K562 (cell line): ENCODE measurements at places on chromosomes 12 and 14. TPM values are rescaled to one million over a fixed set of nuclear protein-coding genes. Genes with fewer than 3 reads are reported as not detected.

- H3K27me3 ChIP-seq, result no peaks in the 10 kb centered on the region
- no peak for DNase-seq
- H3K27ac ChIP-seq, result no peak overlapping the region
- H3K4me3 ChIP-seq, result no peak overlapping the region
- H3K36me3 ChIP-seq, result no peaks in the 10 kb centered on the region
These were observed 23.5 kb downstream of the UNC79 start for GRCh38 chr14:93454224-93454623.

RDH16 gene
- 0.36 and 0.42 TPM in 2 replicates for total RNA-seq

DNA sequence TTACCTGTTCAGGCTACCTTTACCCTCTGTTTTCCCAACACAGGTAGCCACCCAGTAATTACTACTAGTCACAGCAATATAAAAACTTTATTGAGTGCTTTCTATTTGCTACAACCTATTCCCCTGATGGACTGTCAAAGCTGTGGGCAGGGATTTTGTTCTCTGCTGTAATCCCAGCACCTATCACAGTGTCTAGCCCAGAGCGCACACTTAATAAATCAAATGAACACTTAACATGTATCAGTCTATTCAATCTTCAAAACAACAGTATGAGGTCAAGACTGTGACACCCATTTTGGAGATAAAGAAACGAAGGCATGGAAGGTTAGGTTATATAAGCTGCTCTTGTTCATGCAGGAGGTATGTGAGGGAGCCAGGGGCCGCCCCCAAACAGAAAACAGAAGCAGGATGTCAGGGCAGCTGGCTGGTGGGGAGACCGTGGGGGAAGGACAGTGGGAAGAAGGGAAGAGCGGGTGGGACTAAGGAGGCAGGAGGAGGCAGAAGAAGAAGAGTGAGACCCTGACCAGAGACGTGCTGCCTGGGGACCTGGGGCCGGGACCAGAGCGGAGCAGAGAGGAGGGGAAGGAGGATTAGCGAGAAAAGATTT is 1.7 kb downstream of the TNFRSF1A start:
- peaks cover 10% of the 10 kb centered on the region; the same call in 2 of the 3 replicates for H3K36me3 ChIP-seq
- DNase-seq, result no peak
- peaks cover 67% of the 10 kb centered on the region for H3K4me1 ChIP-seq
- H3K27ac ChIP-seq, result peak overlapping the region; percentile 96
- H3K27me3 ChIP-seq, result no peaks in the 10 kb centered on the region
- peak overlapping the region; percentile 81 for H3K4me3 ChIP-seq

DNA sequence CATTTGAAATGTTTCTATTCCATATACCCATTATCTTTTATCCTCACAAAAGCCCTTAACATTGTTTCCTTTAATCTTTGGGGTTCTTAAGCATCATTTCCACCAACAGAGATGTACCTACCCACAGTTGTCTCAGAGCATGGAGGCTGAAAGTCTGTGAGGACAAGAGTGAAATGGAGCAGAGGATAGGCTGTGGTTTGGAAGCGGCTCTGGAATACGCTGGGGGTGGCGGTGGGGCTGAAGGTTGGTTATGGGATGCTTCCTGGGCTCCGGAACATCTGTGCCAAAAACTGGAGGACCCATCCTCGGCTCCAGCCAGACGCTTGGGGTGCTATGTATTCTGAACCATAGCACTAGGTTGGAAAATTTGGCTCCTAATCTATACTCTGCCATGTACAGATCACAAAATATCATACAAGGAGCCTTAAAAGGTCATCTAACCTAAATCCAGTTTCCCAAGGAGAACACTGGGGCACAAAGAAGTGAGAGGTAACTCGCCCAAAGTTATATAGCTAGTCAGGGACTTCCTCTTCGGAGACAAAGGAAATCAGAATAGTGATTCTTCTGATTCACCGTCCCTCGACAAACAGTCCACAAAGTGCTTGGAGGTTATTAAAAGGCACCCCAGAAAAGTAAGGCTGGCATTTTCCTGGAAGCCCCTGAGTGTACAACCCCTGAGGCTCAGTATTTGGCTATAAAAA is 2.5 kb downstream of the PPP1R3E start:
- no peak for DNase-seq
- no peaks in the 10 kb centered on the region for H3K27me3 ChIP-seq
- H3K4me1 ChIP-seq, result peaks cover 26% of the 10 kb centered on the region

PRH2 gene
- total RNA-seq, result not detected in 2 replicates

SOAT2 gene
- not detected in 2 replicates for total RNA-seq

- H3K4me1 ChIP-seq, result no peaks in the 10 kb centered on the region
- no peak overlapping the region for H3K4me3 ChIP-seq
- no peaks in the 10 kb centered on the region for H3K27me3 ChIP-seq
- DNase-seq, result no peak
These were observed 9.2 kb downstream of the SERPINA4 start for GRCh38 chr14:94570440-94570839.

GRCh38 chr12:124388679-124389137 is 93.8 kb downstream of the RFLNA start:
- no peak overlapping the region for H3K27ac ChIP-seq
- H3K36me3 ChIP-seq, result peaks cover 22% of the 10 kb centered on the region; the same call in 1 of the 3 replicates
- DNase-seq, result no peak

DNA sequence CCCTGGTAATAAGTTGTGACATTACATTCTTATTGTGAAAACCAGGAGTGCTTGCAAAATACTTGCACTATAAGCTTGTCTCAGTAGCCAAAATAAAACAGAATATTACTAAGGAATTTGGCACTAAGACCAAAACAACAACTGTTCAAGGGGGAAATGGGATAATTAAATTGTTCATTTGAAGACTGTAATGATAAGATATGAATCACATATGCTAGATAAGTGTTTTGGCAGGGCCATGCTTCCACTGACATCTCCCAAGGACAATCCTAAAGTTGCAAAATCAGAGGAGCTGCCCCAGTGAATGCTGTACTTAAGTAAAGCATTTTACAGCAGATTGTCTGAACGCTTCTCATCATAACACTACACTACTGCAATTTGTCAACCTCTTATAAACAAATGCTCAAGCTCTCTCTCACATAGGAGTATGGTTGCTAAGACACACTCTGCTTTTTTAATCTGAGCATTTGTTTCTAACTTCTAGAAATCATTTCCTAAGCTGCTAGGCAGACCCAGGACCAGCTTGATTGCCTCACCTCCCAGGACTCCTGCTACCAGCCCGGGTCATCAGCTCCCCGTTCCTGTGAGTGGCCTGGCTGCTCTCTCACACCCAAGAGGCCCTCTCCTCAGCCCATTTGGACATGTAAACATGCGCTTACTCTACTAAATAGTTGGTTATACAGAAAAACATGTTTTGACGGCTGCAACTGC is 191.5 kb downstream of the PAX9 start:
- H3K27me3 ChIP-seq, result no peaks in the 10 kb centered on the region
- DNase-seq, result no peak
- H3K4me3 ChIP-seq, result no peak overlapping the region
- no peaks in the 10 kb centered on the region for H3K36me3 ChIP-seq
- no peaks in the 10 kb centered on the region; the same call in 1 of the 2 replicates for H3K4me1 ChIP-seq

ZFHX2 gene
- total RNA-seq, result 0.11 and 0.22 TPM in 2 replicates

- no peak for DNase-seq
- no peak overlapping the region for H3K4me3 ChIP-seq
- no peaks in the 10 kb centered on the region for H3K4me1 ChIP-seq
- H3K36me3 ChIP-seq, result no peaks in the 10 kb centered on the region
- H3K27ac ChIP-seq, result no peak overlapping the region
- no peaks in the 10 kb centered on the region for H3K27me3 ChIP-seq
These were observed 72.7 kb downstream of the MYRFL start for GRCh38 chr12:69897744-69898143.

PROX2 gene
- not detected in 2 replicates for total RNA-seq

DNA sequence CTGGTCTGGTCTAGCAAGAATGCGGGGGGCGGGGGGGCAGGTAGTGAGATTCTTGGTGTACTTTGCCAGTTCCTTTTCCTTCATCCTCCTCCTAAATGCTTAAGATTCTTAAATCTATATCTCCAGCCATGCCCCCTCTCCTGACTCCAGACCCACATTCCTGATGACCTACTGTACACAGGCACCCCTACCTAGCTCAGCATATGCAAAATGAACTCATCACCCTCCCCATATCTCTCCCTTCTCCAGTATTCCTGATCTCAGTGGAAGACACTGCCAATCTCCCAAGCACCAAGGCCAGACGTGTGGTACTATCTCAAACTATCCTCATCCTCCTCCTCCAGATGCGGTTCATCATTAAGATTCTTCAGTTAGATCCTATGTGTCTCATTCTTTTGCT is 215.8 kb downstream of the SPTSSA start:
- no peak overlapping the region for H3K4me3 ChIP-seq
- H3K27me3 ChIP-seq, result no peaks in the 10 kb centered on the region
- no peaks in the 10 kb centered on the region for H3K4me1 ChIP-seq
- no peak overlapping the region for H3K27ac ChIP-seq

CHGA gene
- 0.20 TPM in 1 of 2 replicates, not detected in the other for total RNA-seq

KCNK10 gene
- not detected in 2 replicates for total RNA-seq

DNA sequence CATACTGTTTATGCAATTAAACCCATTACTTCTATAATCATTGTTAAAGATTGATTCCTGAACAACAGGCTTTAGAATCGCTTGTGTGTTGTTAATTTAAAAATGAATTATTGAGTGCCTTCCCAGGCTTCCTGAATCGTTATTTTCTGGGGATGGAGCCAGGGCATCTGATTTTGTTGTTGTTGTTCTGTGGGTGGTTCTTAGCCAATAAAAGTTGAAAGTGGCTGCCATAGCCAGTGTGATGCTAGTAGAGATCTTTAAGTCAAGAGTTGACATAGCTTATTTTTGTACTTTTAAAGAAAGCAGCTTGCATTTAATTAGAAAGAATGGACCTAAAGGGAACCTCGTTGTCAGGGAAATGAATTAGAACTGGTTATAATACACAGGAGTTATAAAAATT is 6.4 kb downstream of the GOLGA5 start:
- H3K36me3 ChIP-seq, result peaks cover 32% of the 10 kb centered on the region; the same call in 2 of the 3 replicates
- H3K4me1 ChIP-seq, result no peaks in the 10 kb centered on the region; the same call in 1 of the 2 replicates
- H3K4me3 ChIP-seq, result no peak overlapping the region

OR6C2 gene
- not detected in 2 replicates for total RNA-seq

MAP1LC3B2 gene
- total RNA-seq, result 1.7 and 2.0 TPM in 2 replicates

KIAA0586 gene
- total RNA-seq, result 21.2 and 24.4 TPM in 2 replicates

LRFN5 gene
- 0.16 TPM in 2 replicates for total RNA-seq

GRCh38 chr14:74618078-74618952 is 6.3 kb upstream of the LTBP2 start:
- H3K36me3 ChIP-seq, result no peaks in the 10 kb centered on the region
- H3K27me3 ChIP-seq, result no peaks in the 10 kb centered on the region
- H3K4me1 ChIP-seq, result peaks cover 35% of the 10 kb centered on the region
- no peak overlapping the region for H3K27ac ChIP-seq
- DNase-seq, result no peak

DNA sequence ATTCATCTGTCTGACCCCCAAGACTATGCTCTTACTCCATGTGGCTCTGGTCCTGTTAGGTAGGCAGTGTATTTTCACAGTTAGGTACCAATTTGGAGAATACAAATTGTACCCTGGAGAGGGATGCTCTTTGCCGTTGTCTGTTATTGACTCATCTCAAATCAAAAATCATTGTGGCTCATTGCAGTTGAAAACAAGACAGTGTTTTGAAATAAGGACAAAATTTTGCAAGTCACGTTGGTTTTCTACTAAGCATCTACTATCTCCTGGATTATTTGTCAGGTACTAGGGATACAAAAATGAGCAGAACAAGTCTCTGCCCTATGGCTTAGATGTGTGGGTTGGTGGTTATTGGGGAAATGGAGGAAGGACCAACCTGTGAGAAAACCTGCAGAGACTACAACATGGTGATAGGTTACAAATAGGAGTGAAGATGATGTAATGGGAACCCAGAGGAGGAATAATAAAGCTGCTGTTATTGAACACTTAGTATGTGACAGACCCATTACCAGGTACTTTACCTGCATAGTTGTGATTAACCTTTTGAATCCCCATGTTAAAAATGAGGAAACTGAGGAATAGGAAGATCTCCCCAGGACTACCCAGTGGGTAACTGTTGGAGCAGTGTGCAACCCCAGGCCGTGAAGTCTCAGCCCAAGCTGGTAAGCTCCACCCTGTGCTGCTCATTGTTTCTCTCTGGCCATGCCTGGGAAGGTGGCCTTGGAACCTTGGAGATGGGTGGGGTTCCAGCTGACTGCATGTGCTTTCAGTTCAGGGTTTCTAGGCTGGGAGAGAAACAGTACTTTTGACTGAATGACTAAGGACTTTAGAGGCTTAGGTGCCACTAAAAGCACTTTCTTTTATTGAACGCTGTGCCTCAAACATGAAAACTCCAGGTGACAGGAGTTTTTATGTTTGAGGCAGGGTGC is 72.9 kb upstream of the SRSF5 start:
- DNase-seq, result peak; percentile 24
- no peaks in the 10 kb centered on the region for H3K27me3 ChIP-seq
- no peak overlapping the region for H3K4me3 ChIP-seq
- H3K36me3 ChIP-seq, result peaks cover 9% of the 10 kb centered on the region; the same call in 2 of the 3 replicates
- peaks cover 55% of the 10 kb centered on the region for H3K4me1 ChIP-seq

DNA sequence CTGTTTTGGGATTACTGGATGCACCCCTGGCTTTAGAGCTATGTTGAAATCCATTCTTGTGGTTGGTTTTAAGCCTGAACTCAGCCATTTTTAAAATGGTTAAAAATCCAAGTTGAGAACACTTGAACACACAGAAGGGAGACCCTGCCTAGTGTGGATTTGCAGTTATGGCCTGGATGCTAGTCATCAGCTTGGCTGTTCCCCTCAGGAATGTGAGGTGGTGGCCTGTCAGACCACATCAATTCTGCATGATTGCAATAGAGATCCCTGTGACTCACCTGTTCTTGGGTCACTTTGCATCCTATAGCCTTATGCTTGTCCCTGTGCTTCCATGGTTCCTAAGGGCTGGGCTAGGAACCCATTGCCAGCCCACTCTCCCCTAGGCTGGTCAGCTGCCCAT is 454.1 kb downstream of the ATP23 start:
- no peaks in the 10 kb centered on the region for H3K4me1 ChIP-seq
- H3K4me3 ChIP-seq, result no peak overlapping the region
- H3K27me3 ChIP-seq, result no peaks in the 10 kb centered on the region

KRT80 gene
- total RNA-seq, result not detected in 2 replicates

DNA sequence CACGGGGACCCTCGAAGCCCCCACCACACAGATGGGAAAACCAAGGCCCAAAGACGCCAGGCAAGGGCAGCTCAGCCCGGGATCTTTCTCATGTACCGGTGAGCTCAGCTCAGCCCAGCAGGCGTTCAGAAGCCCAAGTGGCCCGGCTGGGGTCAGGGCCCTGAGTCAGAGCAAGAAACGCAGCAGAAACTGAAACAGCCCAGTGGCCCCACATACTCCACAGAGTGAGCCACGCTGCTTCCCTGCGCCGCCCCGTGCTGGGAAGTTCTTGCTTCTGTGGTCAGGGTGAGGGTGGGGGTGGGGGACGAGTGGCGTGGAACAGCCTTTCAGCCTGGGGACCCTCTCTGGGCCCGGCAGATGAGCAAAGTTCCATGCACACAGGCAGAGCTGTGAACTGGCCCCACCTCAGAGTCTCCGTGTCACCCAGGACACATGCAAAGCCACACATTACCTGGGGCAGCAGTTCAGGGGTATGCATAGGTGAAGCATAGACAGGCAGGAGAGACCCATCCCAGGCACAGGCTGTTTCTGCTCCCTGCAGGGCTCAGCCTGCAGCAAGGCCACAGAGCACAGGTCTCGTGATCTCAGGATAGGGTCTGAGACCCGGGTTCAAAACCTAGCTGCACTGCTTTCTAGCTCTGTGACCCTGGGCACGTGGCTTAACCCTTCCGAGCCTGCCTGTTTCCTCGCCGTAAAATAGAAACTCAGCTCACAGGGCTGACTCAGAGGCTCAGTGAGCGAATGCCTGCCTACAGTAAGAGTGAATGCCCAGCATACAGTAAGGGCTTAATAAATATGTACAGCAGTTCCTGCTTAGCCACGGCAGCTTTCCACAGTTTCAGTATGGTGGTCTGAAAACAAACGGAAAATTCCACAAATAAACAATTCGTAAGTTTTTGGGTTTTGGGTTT is 21.6 kb downstream of the NCOR2 start:
- H3K4me3 ChIP-seq, result no peak overlapping the region
- no peaks in the 10 kb centered on the region for H3K27me3 ChIP-seq
- H3K36me3 ChIP-seq, result no peaks in the 10 kb centered on the region
- H3K4me1 ChIP-seq, result peaks cover 38% of the 10 kb centered on the region
- 0 out of 3 replicates have a peak overlapping the region, but pooled peaks have one; percentile 46 for H3K27ac ChIP-seq

KRT74 gene
- not detected in 2 replicates for total RNA-seq
